Left lobe of liver (tissue), 2 donors: ENCODE measurements at places on chromosomes 6 and 20.

- DNase-seq: no peak
Observed at GRCh38 chr6:126540161-126540560, 200.2 kb downstream of the CENPW start.

DNA sequence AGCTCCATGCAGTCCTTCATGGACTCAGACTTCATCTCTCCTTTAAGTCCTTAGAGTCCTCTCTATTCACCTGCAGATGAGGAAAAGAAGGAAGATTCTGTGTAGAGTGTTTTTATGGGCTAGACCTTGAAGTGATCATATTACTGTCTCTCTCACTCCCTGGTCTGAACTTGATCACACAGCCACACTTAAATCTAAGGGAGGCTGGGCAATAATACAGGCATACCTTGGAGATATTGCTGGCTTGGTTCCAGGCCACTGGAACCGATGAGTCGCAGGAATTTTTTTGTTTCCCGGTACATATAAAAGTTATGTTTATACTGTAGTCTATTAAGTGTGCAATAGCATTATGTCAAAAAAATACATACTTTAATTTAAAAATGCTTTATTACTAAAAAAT is 59.2 kb upstream of the FOXO3 start:
- no peak for DNase-seq

DNA sequence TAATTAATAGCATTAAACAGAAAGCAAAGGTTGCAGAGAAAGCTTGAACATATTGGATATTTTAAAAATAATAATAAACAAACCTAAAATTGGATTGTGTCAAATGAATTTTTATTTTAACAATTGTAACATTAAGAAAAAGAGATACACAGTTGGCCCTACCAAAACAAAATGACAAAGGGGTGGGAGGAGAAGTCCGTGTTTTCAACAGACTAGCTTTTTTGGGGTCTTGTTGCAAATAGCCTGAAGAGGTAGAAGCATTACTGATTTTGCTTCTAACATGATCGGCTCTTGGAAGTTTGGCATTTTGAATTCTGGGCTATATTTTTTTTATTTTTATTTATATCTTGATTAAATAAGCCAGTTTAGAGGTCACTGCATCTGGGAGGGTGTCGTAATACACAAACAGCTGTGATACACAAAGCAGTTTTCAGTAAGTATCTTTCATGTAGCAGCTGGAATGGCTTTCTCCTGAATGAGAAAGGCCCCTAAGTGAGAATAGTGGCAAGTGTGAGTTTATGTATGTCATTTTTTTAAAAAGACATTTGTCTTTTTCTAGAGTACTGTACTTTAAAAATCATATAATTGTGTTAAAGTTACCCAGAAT is 85.5 kb upstream of the ZNF217 start:
- DNase-seq: no peak

DNA sequence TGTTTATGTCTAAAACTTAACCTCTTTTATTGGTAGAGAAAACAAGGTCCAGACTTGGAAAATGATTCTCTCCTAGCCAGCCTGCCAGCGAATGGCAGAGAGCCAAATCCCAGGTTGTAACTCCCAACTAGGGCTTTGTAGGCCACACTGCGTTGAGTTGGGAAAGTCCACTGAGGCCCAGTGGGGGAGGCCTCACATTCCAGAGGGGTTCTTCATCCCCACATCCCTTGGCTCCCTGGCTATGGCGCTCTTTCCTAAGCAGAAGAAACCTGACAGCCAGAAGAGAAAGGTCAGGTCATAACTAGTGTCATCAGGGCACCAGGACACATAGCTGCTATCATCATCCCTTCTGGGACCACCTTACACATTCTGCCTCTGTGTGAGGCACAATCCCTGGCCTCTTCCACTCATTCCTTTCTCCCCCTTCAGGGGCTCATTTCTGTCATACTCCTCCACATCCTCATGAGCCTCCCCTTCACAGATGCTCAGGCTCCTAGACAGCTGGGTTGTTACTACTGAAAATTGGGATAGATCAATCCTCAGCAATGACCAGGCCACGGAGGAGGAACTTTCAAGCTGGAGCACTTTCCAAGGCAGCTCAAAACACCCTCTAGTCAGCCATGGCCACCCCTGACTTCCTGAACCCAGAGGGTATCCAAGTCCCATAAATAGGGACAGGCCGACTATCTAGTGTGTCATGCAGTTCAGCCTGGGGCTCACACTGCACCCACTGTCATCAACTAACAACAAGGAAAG is 48.6 kb downstream of the TCP11 start:
- DNase-seq: no peak

GRCh38 chr20:17725094-17725835 is 25.5 kb downstream of the BANF2 start:
- DNase-seq: no peak

GRCh38 chr6:84645000-84645399 is 119.4 kb downstream of the TBX18 start:
- no peak for DNase-seq

DNA sequence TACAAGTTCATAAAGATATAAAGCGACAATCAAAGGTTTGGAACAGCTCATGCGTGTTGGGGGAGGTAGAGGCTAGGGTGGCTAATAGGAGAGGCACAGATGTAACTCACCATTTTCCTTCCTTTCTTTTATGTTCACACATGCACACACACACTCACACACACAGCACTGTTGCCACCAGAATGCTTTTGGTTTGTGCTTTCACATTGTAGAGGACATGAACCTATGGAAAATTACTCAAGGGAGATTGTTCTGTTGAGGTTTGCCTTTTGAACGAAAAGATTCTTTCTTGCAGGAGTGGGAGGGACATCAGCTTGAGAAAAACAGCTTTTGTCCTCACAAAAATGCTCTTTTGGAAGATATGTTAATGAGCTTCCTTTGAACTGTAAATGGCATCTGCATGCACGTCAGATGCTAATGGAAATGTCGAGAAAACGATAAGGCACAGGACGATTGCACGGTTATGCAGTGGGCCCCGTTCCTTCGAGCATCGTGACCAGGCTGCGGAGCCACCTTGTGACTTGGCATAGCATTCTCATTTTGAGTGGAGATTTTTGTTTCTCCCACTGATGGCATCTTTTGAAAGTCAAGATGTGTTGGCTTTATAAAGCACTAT is 724.1 kb downstream of the KIF16B start:
- DNase-seq: no peak

- DNase-seq: no peak
Observed at GRCh38 chr6:140711019-140711613, 1336.7 kb upstream of the CITED2 start.

- no peak for DNase-seq
Observed at GRCh38 chr6:20572288-20572687, 38.0 kb downstream of the CDKAL1 start.

GRCh38 chr6:132114201-132114825 is 163.1 kb upstream of the CCN2 start:
- no peak for DNase-seq

- no peak for DNase-seq
Observed at GRCh38 chr20:60271597-60271996, 313.4 kb downstream of the CDH26 start.

DNA sequence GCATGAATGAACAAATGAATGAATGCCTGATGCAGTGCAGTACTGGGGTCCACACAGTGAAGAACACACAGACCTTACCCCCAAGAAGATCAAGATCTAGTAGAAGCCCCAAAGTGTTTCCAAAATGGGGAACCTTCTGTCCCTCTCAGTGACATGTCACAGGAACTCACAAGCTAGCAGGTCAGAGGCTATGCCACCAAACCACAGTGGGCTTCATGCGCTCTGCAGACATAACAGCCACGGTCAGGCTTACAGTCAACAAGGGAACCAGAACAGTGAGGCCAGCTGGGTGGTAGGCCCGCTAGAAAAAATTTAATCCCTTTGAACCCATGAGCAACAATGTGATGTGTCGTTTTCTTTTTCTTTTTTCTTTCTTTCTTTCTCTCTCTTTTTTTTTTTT is 20.2 kb upstream of the ARFGEF2 start:
- DNase-seq: no peak

DNA sequence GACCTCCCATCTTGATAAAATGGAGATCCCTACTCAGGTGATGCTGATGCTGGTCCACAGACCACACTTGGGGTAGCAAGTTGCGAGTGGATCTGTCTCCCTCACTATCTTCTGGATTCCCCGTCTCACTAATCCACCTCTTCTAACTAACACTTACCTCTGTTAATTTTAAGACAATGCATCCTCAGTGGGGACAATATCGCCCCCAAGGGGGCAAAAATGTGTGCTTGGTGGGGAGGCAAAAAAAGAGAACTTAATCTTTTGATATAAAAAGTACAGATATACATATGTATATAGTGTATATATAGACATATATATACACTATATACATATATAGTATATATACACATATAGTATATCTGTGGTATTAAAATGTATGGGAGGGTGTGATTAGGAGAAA is 4.3 kb downstream of the LRFN2 start:
- no peak for DNase-seq

DNA sequence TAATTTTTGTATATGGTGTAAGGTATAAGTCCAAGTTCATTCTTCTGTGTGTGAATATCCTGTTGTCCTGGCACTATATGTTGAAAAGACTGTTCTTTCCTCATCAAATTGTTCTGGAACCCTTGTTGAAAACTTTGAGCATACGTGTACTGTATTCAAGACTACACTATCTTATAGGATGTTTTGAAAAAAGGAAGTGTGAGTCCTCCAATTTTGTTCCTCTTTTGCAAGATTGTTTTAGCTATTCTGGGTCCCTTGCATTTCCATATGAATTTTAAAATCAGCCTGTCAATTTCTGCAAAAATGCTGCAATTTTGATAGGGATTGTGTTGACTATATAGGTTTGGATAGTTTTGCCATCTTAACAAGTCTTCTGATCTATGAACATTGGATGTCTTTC is 195.2 kb downstream of the BACH2 start:
- no peak for DNase-seq

GRCh38 chr20:63957690-63958441 is 1.6 kb upstream of the UCKL1 start:
- no peak for DNase-seq

- DNase-seq: no peak
Observed at GRCh38 chr6:23388086-23388783, 737.8 kb upstream of the NRSN1 start.

GRCh38 chr6:17884498-17885478 is 102.6 kb downstream of the KIF13A start:
- no peak for DNase-seq
